Colonic mucosa (tissue), 4 donors: ENCODE measurements at places on chromosomes 4 and X.

- no peak for DNase-seq
Observed at GRCh38 chrX:112643721-112644120, 36.0 kb downstream of the LHFPL1 start.

GRCh38 chrX:25202827-25203226 is 187.1 kb upstream of the ARX start:
- no peak for DNase-seq

- DNase-seq = no peak
Observed at GRCh38 chr4:128177498-128177897, 110.1 kb downstream of the PGRMC2 start.

- peak; percentile 60 for DNase-seq
Observed at GRCh38 chr4:122700178-122700725, 32.3 kb upstream of the BBS12 start.

- no peak for DNase-seq
Observed at GRCh38 chr4:174869339-174869738, 40.3 kb upstream of the GLRA3 start.

GRCh38 chrX:1361275-1361674 is 24.7 kb downstream of the IL3RA start:
- no peak for DNase-seq

GRCh38 chr4:94531991-94532789 is 80.4 kb downstream of the PDLIM5 start:
- peak; percentile 31 for DNase-seq

- no peak for DNase-seq
Observed at GRCh38 chr4:42398871-42399331, 1.6 kb downstream of the SHISA3 start.

DNA sequence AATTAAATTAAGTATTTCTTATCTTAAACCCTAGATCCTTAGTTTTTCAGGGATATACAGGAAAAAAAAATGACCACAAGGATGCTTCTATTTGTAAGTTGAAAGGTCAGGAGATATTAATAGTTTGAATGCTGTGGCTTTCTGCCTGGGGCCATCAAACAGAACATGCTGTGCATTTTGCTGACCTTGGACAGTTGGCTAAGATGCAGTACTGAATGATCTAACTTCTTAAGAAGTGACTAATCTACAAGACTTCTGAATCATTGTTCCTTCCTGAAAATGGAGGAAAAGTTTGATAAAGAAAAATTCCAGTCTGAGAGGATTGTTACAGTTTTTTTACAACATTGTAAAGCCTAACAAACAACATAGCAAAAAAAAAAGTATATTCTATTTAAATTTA is 237.8 kb upstream of the JADE1 start:
- no peak for DNase-seq

GRCh38 chr4:163048447-163048846 is 118.2 kb downstream of the NAF1 start:
- no peak for DNase-seq

DNA sequence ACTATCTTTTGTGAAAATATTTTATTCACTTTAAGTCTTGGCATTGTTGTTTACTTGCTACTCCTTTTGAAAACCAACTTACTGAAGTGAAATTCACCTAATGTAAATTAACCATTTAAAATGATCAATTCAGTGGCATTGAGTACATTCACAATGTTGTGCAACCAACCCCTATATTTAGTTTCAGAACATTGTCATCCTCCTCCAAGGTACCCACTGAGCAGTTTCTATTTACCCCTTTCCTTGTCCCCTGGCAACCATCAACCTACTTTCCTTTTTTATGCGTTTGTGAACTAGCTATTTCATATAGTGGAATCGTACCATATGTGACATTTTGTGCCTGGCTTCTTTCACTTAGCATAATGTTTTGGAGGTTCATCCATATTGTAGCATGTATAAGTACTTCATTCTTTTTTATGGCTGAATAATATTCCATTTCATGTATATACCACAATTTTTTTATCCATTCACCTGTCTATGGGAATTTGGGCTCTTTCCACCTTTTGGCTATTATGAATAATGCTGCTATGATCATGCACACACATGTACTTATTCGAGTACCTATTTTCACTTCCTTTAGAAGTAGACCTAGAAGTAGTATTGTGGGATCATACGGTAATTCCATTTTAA is 85.0 kb downstream of the WWC2 start:
- DNase-seq = no peak

GRCh38 chr4:114694770-114695169 is 96.2 kb downstream of the UGT8 start:
- no peak for DNase-seq

- no peak for DNase-seq
Observed at GRCh38 chrX:33336783-33337182, 125.4 kb upstream of the DMD start.

DNA sequence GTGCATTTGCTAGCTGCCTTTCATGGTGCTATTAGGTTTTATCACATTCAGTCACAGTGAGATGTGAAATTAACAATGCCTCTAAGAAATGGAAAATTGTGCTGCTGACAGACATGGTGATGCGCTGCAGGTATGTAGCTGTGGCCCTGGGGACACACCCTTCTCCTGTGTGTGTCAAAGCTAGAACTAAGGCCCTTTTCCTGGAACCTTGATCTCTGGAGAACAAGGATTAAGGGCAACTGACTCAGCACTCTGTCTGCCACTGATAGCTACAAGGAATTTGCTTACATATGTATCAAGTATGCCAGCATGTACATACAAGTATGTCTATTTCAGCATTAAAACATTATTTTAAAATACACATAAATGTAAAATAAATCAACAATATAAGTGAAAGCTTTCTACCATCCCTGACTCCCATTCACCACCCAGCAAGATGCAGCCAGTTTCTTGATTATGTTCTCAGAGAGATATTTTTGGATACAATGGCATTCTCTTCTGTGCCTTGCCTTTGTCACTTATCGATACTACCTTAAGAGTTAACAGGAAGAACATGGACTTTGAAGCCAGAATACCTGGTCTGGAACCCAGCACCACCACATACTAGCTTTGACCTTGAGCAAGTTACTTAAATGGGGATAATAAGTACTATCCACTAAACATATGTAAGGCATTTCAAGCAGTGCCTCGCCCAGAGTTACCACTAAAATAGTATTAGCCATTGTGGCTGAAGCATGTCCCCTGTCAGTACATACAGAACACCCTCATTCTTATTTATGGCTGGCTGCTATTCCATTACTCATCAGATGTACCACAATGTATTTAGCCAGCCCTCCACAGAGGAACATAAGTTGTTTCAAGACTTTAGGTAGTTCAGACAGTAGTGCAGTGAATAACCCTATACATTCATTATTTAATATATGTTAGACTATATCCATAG is 68.5 kb downstream of the NPNT start:
- DNase-seq = no peak

- DNase-seq = no peak
Observed at GRCh38 chr4:3700736-3701135, 65.4 kb upstream of the ADRA2C start.

DNA sequence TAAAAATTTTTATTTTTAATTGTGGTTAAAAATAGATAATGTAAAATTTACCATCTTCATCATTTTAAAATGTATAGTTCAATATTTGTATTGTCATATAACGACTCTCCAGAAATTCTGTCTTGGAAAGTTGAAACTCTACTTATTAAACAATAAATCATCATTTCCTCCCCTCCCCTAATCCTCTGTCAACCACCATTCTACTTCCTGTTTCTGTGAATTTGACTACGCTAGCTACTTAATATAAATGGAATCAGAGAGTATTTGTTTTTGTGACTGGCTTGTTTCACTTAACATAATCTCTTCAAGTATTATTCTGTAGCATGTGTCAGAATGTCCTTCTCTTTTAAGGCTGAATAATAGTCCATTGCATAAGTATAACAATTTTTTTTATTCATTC is 729.0 kb upstream of the AADAT start:
- DNase-seq = no peak

- no peak for DNase-seq
Observed at GRCh38 chr4:16838226-16838875, 60.1 kb downstream of the LDB2 start.

DNA sequence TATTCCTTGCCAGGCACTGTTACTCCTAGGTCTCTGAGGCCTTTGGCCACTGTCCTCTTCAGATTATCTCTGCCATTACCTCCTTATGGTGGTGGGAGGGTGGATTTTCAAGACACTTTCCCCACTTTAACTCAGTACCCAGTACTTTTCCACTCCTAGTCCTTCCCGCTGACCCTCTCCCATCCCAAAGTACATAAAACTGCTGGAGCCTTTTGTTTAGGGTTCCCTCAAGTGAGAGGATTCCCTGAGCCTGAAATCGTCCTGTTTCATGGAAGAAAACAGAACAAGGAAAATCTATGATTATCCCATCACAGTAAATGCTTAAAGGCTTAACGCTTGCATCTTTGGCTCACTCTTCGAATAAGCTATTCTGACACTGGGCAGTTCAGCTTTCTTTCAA is 1742.5 kb upstream of the ADGRL3 start:
- DNase-seq = no peak

- DNase-seq = no peak
Observed at GRCh38 chr4:3871181-3871852, 105.1 kb downstream of the ADRA2C start.

DNA sequence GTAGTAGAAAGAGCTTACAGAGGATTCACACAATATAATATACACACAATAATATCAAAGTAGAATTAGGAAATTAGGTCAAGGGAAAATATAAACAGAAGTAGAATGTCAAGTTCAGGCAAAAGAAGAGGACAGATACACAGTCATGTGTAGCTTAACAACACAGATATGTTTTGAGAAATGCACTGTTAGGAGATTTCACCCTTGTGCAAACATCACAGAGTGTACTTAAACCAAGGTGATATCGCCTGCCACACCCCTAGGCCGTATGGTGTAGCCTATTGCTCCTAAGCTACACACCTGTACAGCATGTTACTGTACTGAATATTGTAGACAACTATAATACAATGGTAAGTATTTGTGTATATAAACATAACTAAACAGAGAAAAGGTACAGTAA is 110.0 kb upstream of the EDNRA start:
- peak; percentile 71 for DNase-seq

DNA sequence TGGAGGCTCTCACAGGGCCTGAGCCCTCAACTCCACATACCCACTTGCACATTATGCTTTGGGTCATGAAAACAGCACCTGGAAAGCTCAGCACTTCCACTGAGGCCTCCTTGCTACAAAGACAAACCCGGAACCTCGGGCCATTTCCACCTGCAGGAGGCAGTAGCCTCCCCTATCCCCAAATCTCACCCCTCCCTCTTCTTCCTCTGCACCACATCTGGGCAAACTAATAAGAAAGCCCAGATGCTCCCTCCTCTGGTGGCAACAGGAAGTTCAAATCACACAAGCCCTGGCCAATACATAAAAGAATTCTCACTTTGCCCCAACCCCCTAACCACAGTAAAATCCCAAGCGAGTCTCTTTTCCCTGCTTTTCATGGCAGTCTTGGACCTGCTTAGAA is 136.4 kb downstream of the MAPK10 start:
- no peak for DNase-seq

- no peak for DNase-seq
Observed at GRCh38 chrX:3262901-3263300, 83.6 kb downstream of the MXRA5 start.

- DNase-seq = no peak
Observed at GRCh38 chr4:24496597-24496996, 87.8 kb downstream of the DHX15 start.

- no peak for DNase-seq
Observed at GRCh38 chr4:103073792-103074438, 2.6 kb downstream of the SLC9B2 start.

DNA sequence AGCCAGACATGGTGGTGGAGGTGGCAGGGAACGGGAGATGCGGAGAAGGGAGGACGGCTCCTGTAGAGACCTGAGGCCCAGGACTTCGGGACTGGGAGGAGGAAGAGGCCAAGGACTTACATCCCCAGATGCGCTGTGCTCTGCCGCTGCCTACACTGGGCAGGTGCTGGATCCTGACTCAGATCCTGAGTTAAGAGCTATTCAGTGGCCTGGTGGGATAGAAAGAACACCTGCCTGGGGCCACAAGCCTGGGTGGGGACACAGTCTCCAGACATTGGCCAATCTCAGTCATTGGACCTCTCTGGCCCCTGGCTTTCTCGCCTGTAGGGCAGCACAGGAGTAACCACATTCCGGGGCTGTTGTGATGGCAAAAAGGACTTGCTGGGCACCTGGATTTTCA is 10.9 kb upstream of the MSX1 start:
- no peak for DNase-seq

DNA sequence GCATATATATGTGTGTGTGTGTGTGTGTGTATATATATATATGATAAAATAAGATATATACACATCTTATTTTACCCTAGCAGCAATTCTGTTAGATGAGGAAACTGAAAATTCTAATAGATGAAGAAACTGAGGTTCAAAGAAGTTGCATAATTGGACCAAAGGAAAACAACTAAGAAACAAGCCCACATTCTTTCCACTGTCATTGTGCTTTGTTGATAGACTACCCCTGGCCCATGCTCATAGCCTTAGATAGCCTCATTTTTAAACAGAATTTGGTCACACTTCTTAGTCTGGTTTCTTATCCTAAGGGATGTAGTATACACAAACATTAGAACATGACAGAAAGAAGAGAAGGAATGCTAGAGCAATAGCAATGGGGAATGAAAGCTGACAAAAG is 138.8 kb downstream of the NDST3 start:
- DNase-seq = no peak

GRCh38 chr4:184003433-184003832 is 98.3 kb downstream of the STOX2 start:
- DNase-seq = no peak

DNA sequence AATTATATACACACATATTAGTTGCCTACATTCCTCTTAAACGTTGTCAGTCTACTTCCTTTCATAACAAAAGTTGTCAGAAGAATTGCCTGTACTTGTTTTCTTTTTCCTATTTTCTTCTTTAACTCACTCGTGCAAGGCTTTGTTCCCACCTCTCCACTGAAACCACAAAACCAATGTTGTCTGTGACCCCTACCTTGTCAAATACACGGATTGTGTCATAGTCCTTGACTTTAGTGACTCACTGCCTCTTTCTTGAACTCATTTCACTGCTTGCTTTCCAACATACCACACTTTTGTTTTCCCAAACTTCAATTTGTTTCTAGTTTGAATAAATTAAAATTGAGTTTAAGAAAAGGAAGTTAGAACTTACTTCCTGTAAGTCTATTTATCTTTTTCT is 283.9 kb upstream of the AGA start:
- no peak for DNase-seq

GRCh38 chrX:10833299-10834169 is 213.1 kb upstream of the MID1 start:
- peak; percentile 76 for DNase-seq

DNA sequence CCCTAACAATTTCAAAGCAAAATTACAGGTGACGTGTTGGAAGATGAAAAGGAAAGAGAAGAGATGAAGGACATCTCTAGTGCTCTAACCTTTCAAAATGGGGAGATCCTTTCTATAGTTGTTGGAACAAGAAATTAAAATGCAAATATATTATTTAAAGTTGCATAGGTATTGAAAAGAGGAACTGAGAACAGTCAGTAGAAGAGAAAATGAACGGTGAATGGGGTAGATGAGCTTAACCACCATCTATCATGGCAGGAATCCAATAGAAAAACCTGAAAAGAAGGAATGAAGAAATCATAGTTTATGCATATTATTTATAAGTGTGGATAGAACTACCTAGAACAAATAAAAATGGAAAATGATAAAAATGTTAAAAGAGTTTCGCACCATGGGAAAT is 42.0 kb downstream of the ANXA5 start:
- DNase-seq = no peak
